ENCODE measurements at places on chromosomes 3 and 15. TPM values are rescaled to one million over a fixed set of nuclear protein-coding genes. Genes with fewer than 3 reads are reported as not detected.

NISCH gene
- 15.2 TPM for total RNA-seq

DNAH12 gene
- total RNA-seq, result 0.02 TPM

CD200R1 gene
- total RNA-seq, result not detected

MAP1A gene
- 0.57 TPM for total RNA-seq

CLDN18 gene
- total RNA-seq, result not detected

ZNF662 gene
- total RNA-seq, result not detected

MASP1 gene
- not detected for total RNA-seq

COLQ gene
- total RNA-seq, result 0.23 TPM

COL6A5 gene
- not detected for total RNA-seq

KLHL40 gene
- not detected for total RNA-seq

AADACL2 gene
- not detected for total RNA-seq

FMN1 gene
- 0.38 TPM for total RNA-seq

ZIC4 gene
- not detected for total RNA-seq

CCDC80 gene
- 61.9 TPM for total RNA-seq

CACNA2D2 gene
- total RNA-seq, result 0.50 TPM

AMT gene
- 0.73 TPM for total RNA-seq
